IPS DF 6.9 (cell line): ENCODE measurements at places on chromosomes 3 and 15.
A peak's percentile ranks its signal among the peaks of the same experiment; 100 is the strongest.

GRCh38 chr3:140358686-140359085 is 319.2 kb upstream of the TRIM42 start:
- H3K4me1 ChIP-seq = no peaks in the 10 kb centered on the region
- H3K4me3 ChIP-seq = no peak overlapping the region
- DNase-seq = no peak
- no peaks in the 10 kb centered on the region for H3K27me3 ChIP-seq

- H3K27me3 ChIP-seq = no peaks in the 10 kb centered on the region; the same call in 1 of the 2 replicates
- no peak for DNase-seq
- H3K36me3 ChIP-seq = no peaks in the 10 kb centered on the region
- peaks cover 9% of the 10 kb centered on the region; the same call in 1 of the 2 replicates for H3K4me1 ChIP-seq
- no peak overlapping the region for H3K27ac ChIP-seq
Observed at GRCh38 chr3:126270145-126270811, 86.9 kb downstream of the KLF15 start.

GRCh38 chr15:78768096-78768495 is 43.2 kb downstream of the ADAMTS7 start:
- H3K27me3 ChIP-seq = no peaks in the 10 kb centered on the region
- no peaks in the 10 kb centered on the region for H3K36me3 ChIP-seq
- H3K4me3 ChIP-seq = no peak overlapping the region
- peaks cover 3% of the 10 kb centered on the region for H3K4me1 ChIP-seq
- no peak overlapping the region for H3K27ac ChIP-seq

DNA sequence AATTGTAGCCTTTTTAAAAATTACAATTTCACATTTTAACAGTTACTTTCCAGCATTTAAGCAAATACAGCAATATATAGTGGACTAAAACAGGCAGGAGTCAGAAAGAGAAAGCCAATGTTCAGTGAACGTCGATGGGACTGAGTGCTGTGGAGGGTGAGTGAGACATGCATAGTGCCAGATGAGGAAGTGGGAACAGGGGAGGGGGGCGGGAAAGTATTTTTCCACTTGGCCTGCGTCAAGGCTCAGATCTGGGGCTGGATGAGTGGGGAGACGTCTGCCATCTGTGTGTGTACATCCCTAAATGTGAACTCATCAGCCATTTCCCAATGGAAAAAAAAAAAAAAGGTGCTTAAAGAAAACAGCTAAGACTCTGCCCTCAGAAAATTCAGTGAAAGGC is 19.2 kb upstream of the RAD18 start:
- no peaks in the 10 kb centered on the region; the same call in 1 of the 2 replicates for H3K36me3 ChIP-seq
- no peaks in the 10 kb centered on the region for H3K4me1 ChIP-seq
- DNase-seq = no peak
- H3K4me3 ChIP-seq = no peak overlapping the region

GRCh38 chr15:25234831-25235230 is 204.0 kb downstream of the UBE3A start:
- no peak overlapping the region for H3K27ac ChIP-seq
- no peaks in the 10 kb centered on the region for H3K27me3 ChIP-seq
- no peaks in the 10 kb centered on the region for H3K36me3 ChIP-seq
- no peak overlapping the region for H3K4me3 ChIP-seq
- no peak for DNase-seq

GRCh38 chr3:133964547-133964946 is 65.2 kb downstream of the SLCO2A1 start:
- H3K36me3 ChIP-seq = no peaks in the 10 kb centered on the region
- no peak overlapping the region for H3K27ac ChIP-seq
- H3K4me3 ChIP-seq = no peak overlapping the region
- no peaks in the 10 kb centered on the region for H3K4me1 ChIP-seq
- peak; percentile 9 for DNase-seq

GRCh38 chr3:135393898-135394525 is 571.5 kb upstream of the PPP2R3A start:
- no peak overlapping the region for H3K4me3 ChIP-seq
- DNase-seq = no peak
- no peaks in the 10 kb centered on the region for H3K4me1 ChIP-seq
- H3K27me3 ChIP-seq = no peaks in the 10 kb centered on the region

DNA sequence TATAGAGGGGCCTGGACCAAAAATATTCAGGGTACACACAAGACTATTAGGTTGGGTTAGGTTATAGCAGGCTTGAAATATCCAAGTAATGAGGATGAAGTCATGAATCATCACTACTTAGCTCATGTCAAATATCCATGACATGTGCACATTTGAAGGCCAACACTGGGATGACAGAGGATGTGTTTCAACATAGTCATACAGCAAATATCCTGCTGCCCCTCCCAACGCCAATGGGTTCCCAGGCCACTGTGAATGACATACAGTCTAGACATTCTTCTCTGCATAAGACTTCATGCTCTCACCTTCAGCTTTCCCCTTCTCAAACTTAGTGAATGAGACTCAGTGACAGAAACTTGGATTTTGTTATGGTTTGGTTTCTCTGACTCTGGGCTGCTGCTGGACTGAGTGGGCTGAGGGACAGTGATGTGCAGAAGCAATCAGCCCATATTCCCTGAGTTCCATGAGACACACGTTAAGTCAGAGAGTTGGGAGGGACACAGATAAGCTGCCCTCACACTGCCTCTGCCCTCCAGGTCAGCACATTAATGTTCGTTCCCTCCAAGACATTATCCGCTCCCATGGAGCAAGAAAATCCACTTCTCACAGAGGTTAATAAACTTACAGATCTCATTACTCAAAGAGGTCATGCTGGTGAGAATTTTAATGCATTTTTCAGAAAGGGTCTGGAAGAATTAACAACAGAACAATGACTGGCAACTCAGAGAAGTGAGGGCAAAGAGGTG is 15.4 kb downstream of the HOMER2 start:
- H3K36me3 ChIP-seq = no peaks in the 10 kb centered on the region
- DNase-seq = no peak
- H3K27me3 ChIP-seq = no peaks in the 10 kb centered on the region
- H3K27ac ChIP-seq = no peak overlapping the region

- H3K36me3 ChIP-seq = no peaks in the 10 kb centered on the region
- no peak overlapping the region for H3K27ac ChIP-seq
- H3K27me3 ChIP-seq = no peaks in the 10 kb centered on the region
- peaks cover 6% of the 10 kb centered on the region; the same call in 1 of the 2 replicates for H3K4me1 ChIP-seq
- H3K4me3 ChIP-seq = no peak overlapping the region
Observed at GRCh38 chr3:123383091-123384053, 65.5 kb downstream of the ADCY5 start.

- H3K36me3 ChIP-seq = no peaks in the 10 kb centered on the region
- H3K4me3 ChIP-seq = no peak overlapping the region
- no peak overlapping the region for H3K27ac ChIP-seq
Observed at GRCh38 chr3:9222049-9222448, 27.4 kb downstream of the SRGAP3 start.

DNA sequence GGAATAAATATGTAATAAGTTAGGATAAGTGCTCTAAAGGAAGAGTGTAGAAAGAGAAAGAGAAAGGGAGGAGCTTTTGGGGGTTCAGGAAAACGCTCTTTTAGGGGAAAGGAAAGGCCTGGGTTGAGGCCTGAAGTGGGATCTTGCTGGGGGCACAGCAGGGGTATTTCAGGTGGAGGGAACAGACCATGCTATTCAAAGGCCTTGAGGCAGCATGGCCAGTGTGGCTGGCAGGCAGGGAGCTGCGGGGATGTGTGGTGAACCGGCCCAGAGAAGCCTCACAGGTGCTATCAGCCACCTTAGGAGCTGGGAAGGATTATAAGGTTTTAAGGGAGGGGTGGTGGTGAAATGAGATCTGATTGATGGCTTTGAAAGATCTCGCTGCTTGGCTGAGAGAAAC is 66.6 kb downstream of the LINGO1 start:
- H3K27me3 ChIP-seq = no peaks in the 10 kb centered on the region
- peaks cover 7% of the 10 kb centered on the region for H3K4me1 ChIP-seq
- no peak overlapping the region for H3K27ac ChIP-seq
